ENCODE measurements at places on chromosomes 11 and 22.

- no peak for DNase-seq
Observed at GRCh38 chr11:6855971-6856541, 6.8 kb upstream of the OR10A2 start.

- DNase-seq: no peak
Observed at GRCh38 chr11:78995171-78995570, 420.5 kb upstream of the NARS2 start.

GRCh38 chr22:21766691-21767462 is 31.3 kb upstream of the YPEL1 start:
- no peak for DNase-seq

DNA sequence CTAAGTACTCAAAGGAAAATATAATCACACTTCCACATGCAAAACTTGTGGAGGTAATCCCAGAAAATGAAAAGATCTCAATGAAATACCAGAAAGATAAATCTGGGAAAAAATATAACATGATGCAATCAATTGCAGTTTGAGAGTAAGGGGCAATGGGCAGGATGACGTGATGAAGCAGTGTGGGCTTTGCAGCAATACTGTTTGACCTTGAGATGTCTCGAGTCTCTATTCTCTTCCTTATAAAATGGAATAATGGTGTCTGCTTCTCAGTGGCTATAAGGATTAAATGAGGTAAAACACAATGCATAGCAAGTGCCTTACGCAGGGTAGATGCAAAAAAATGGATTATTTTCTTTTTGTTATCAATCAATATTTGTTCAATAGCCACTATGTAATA is 447.5 kb downstream of the BUD13 start:
- no peak for DNase-seq

DNA sequence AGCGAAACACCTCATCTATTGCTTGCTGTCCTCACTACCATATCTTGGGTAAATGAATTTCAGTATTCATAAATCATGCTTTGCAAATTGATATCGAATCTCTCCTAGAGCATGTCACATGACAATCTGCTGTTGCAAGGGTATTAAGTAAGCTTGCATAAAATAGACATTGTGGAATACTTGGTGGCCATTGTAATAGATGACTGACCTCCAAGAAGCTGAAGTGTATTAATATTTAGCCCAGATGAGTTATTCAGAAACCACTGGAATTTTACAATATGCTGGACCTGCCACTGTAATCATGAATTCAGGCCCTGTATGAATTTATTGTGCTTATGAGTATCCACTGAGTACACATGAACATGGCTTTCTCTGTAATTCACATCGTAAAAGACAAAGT is 289.7 kb upstream of the ARHGAP42 start:
- no peak for DNase-seq

- no peak for DNase-seq
Observed at GRCh38 chr11:112847568-112847967, 113.7 kb upstream of the NCAM1 start.

GRCh38 chr11:128476729-128477128 is 110.6 kb downstream of the ETS1 start:
- no peak for DNase-seq

GRCh38 chr22:25546751-25547150 is 17.7 kb upstream of the GRK3 start:
- DNase-seq: peak; percentile 90

- DNase-seq: no peak
Observed at GRCh38 chr11:8080674-8081590, at the start of gene TUB. Gene TUB (plus strand): TSS chr11:8081211. CDS start chr11:8081511, 300 bp downstream.

- no peak for DNase-seq
Observed at GRCh38 chr11:76243957-76244285, 37.6 kb upstream of the WNT11 start.

GRCh38 chr22:42654436-42655073 is 5.4 kb upstream of the CYB5R3 start:
- DNase-seq: no peak

DNA sequence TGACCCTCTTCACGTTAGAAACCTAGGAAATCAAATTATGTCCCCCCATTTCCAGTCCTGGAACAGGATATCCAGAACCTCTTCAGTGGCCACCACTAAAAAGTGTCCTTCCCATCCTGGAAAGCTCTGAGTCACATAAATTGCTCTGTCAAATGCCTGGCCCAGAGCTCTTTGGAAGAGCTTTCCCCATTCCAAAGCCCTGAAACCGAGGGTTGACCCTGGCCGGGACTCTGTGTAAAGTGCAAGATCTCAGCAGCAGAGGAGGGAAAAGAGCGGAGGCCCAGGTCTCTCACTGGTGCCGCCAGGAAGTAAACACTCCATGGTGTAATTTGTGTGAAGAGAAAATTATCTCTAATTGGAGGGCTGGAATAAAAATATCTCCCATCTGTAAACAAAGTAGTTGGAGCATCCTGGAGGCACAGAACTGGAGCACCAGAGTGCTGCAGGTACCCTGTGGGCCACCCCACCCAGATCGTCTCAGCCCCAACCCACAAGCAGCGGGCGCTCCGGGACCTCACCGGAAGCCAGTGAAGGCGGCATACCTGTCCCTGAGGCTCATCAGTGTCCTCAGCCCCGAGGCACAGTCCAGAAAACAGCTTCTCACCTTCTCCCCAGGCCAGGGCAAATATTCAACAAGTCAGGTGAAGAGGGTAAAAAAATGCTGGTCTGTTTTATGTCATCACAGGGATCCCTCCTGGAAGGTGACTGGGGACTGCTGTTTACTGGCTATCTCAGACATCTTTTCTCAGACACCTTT is 4.7 kb upstream of the JAM3 start:
- no peak for DNase-seq

DNA sequence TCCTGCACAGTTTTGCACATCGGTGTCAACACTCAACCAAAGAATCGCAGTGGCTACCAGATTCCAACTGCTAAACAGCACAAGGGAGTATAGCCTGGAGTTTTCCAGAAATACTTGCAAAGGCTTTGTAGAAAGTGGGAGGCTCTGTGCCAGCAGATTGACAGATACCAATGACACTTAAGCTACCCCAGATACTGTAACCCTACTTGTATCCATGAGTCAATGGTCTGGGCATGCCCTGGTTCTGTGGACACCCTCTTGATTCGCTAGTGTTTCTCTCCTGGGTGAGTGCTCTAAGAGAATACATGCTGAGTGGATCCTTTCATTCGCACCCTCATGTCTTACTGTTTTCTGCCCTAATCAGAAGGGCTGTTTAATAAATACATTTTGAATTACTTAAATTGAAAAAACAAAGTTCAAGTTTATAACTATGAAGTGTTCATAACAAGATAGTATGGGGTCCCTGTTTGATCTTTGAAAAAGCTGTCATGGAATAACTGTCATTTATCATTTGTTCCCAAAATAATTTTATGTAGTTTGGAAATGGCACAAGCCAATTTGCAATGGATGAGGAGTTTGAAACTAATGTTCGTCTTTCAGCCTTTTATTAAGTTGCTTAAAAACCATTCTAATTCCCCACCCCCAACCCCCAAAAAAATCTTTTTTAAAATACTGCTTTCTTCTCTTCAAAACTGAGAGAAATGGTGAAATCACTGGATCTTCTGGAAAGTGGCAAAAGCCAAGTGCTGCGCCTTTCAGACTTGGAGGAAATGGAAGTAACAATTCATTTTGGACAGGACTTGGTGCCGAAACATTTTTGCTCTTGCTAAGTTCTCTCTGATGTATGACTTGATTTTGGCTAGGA is 600.5 kb upstream of the TENM4 start:
- DNase-seq: no peak

Data from CD14-positive monocyte (primary cell).